ENCODE measurements at places on chromosomes 4 and X. TPM values are rescaled to one million over a fixed set of nuclear protein-coding genes. Genes with fewer than 3 reads are reported as not detected.

Gene SSR4
- 396 TPM for total RNA-seq

Gene SLC4A4
- 2.6 TPM for total RNA-seq

Gene SMR3B
- total RNA-seq: not detected

Gene KLB
- 0.15 TPM for total RNA-seq

Gene KDR
- not detected for total RNA-seq

Gene UGT2B15
- total RNA-seq: 0.06 TPM

Gene RRH
- 0.06 TPM for total RNA-seq

Gene LANCL3
- total RNA-seq: not detected

Gene DMRTC1B
- total RNA-seq: not detected

Gene GATA1
- total RNA-seq: not detected

Gene SERTM2
- not detected for total RNA-seq

Gene ADH5
- 97.0 TPM for total RNA-seq

Gene GAGE12F
- total RNA-seq: not detected

Gene CFAP99
- total RNA-seq: 0.12 TPM
